ENCODE measurements at places on chromosomes 3 and 15.

GRCh38 chr3:62109534-62109933, 263.8 kb downstream of the FEZF2 start:
- no peak for DNase-seq

GRCh38 chr3:159429702-159430101, 558.9 kb upstream of the IL12A start:
- no peak for DNase-seq

GRCh38 chr3:27680517-27681246, 41.4 kb downstream of the EOMES start:
- no peak for DNase-seq

GRCh38 chr3:74787011-74787410, 172.6 kb upstream of the CNTN3 start:
- DNase-seq, result no peak

- no peak for DNase-seq
These were observed 234.0 kb downstream of the RBMS3 start for GRCh38 chr3:29514912-29515311.

- DNase-seq, result no peak
These were observed 45.4 kb downstream of the MAGI1 start for GRCh38 chr3:65993134-65993900.

DNA sequence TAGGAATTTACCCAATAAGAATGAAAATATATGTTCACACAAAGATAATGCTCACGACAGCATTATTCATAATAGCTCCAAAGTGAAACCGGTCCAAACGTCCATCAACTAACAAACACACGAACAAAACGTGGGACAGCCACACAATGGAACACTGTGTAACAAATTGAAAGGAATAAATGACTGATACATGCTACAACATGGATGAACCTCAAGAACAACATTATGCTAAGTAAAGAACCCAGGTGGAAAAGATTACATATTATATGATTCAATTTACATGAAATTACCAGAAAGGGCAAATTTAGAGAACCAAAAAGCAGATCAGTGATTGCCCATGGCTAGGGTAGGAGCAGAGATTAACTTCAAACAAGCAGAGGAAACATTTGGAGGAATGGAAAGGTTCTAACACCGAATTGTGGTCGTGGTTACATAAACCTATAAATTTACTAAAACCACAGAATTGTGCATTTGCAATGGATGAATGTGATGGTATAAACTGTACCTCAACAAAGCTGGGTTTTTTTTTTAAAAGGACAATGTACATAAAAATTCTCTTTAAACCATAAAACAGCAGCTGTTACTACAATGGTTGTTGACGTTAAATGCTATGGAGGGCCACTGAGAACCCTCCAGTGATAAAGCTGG, 76.3 kb downstream of the XXYLT1 start:
- no peak for DNase-seq

DNA sequence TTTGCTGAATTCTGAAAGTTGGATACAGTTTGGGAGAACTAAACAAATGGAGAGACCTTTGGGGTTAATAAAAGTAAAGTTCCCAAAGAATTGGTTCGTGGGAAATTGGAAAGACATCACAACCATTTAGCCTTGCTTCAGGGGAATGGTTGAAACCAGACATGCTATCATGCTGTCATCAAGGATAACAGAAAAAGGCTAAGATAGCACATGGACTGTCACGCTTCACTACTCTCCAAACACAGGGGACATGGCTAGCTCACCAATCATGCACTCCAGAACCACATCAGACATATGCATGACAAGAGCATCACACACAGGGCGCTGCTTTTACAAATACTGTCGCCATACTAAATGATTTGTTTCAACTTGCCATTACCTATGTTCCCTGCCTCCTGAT, 671.7 kb upstream of the ROBO1 start:
- no peak for DNase-seq

All from T-cell (primary cell).